ENCODE measurements at places on chromosomes 13 and 19. TPM values are rescaled to one million over a fixed set of nuclear protein-coding genes. Genes with fewer than 3 reads are reported as not detected.

C19orf18 gene
- total RNA-seq = 0.83 TPM

DNA sequence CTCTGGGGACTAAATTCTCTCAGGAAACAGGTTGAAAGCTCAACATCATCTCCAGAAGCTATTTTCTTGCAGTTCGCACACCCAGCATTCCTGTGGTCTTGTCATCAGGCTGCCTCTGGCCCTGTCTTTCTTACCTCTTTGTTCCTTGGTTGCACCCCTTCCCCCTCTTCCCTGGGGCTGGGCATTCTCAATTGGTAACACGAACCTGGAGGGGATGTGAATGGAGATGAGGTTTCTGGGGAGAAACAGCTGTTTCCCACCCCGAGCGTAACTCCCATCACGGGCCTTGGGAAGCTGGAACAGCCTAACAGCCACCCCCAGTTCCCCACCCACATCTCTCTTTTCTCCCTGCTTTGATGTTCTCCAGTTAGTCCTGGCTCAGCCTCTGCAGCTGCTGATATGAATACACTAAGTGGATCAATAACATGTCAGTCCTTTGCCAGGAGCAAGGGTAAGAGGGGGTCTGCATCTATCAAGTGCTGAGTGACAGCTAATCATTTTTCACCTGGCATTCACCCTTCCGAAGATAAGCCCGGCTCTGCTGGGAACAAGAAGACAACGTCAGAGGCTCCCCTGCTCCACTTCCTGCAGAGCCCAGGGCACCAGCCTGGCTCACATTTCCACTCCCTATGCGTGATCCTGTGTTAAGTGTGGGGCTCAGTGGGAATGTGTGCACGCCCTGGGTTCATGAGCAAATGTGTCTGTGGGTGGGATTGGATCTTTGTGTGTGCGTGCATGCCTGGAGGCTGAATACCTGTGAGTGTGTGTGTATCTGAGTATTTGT, 74.0 kb upstream of the KCTD15 start:
- no peak overlapping the region for H3K27ac ChIP-seq
- H3K36me3 ChIP-seq = no peaks in the 10 kb centered on the region
- H3K4me1 ChIP-seq = no peaks in the 10 kb centered on the region
- H3K27me3 ChIP-seq = no peaks in the 10 kb centered on the region
- DNase-seq = no peak

MIA gene
- not detected for total RNA-seq

DNA sequence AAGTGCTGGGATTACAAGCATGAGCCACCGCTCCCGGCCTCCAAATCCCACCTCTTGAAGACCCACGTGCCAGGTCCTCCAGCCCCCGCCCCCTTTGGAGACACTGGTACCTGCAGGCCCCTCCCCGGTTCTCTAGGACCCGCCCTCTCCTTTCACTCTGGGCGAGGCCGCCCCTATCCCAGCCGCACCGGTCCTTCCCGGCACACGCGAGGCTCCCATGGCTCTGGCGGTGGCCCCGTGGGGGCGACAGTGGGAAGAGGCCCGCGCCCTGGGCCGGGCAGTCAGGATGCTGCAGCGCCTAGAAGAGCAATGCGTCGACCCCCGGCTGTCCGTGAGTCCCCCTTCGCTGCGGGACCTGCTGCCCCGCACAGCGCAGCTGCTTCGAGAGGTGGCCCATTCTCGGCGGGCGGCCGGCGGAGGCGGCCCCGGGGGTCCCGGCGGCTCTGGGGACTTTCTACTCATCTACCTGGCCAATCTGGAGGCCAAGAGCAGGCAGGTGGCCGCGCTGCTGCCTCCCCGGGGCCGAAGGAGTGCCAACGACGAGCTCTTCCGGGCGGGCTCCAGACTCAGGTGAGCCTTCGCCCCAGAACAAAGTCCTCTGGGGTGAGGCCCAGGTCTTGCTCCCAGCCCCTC, at the start of gene CBLC:
Gene CBLC, plus strand, starts transcription at position 176 of the 633 bp plus-strand sequence. Its CDS starts 42 bp downstream, at position 218.
- H3K27me3 ChIP-seq = no peaks in the 10 kb centered on the region
- H3K27ac ChIP-seq = no peak within 1 kb of the TSS
- no peak within 1 kb of the TSS for H3K4me3 ChIP-seq
- no peaks in the 10 kb centered on the region for H3K36me3 ChIP-seq

RGS9BP gene
- total RNA-seq = 3.9 TPM

DNA sequence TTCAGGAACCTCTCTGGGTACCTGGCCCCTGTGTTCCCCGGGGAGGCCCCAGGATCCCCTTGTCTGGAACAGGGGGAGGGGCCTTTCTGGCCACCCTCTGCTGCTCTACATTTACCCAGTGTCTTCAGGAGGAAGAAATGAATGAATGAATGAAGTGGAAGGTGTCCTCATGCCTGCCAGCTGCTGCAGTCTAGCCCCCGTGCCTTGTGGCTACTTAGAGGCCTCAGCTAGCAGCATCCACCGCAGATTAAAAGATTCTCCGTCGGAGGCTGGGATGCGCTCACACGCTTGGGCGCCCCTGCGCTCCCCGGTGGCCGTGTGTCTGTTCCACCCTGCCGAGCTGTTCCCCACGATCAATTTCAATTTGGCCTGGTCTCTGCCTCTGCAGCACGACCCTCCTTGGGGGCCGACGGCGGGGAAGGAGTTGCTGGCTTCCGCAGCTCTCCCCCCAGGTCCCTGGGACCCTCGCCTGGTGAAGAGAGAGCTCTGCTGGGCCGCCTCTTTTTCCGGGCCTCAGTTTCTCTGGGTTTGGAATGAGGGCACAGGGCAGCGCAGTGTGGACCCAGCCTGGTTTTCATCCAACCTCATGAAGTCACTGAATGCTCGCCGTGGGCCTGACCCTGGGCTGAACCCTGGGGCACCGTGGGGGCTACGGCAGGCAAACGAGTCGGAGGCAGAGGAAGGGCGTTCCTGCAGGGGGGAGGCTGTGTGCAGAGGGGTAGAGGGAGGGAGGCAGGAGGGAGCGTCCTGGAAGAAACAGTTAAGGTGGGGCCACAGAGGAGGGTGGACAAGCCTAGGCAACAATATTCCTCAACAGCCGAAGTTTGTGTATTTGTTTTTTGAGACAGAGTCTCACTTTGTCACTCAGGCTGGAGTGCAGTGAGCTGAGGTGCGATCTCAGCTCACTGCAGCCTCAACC, 28.3 kb downstream of the EFNA2 start:
- no peaks in the 10 kb centered on the region for H3K36me3 ChIP-seq
- H3K27ac ChIP-seq = no peak overlapping the region
- no peak for DNase-seq
- H3K27me3 ChIP-seq = no peaks in the 10 kb centered on the region
- H3K4me3 ChIP-seq = no peak overlapping the region

DNA sequence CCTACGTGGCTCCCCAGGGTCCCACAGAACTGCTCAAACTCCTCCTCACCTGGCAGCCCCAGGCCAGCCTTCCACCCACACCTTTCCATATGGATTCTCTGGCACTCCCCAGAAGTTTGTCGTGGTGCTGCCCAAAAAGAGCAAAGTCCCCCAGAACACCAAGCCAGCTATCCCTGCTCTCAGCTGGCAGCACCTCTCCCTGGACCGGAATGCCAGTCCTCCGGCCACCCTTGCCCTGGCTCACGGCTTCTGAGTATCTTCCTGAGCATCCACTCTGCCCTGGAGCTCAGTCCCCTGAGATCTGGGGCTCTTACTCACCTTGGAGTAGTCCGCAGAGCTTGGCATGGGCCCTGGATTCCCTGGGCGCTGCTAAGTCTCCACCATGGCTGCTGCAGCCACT, 166.5 kb upstream of the ZNF507 start:
- H3K36me3 ChIP-seq = no peaks in the 10 kb centered on the region
- peaks cover 2% of the 10 kb centered on the region for H3K27me3 ChIP-seq
- no peak overlapping the region for H3K27ac ChIP-seq
- DNase-seq = no peak
- no peak overlapping the region for H3K4me3 ChIP-seq

GRCh38 chr13:66778461-66778860, 451.7 kb downstream of the PCDH9 start:
- H3K36me3 ChIP-seq = no peaks in the 10 kb centered on the region
- DNase-seq = no peak
- no peaks in the 10 kb centered on the region for H3K27me3 ChIP-seq
- no peaks in the 10 kb centered on the region for H3K4me1 ChIP-seq
- H3K27ac ChIP-seq = no peak overlapping the region
- H3K4me3 ChIP-seq = no peak overlapping the region

DNA sequence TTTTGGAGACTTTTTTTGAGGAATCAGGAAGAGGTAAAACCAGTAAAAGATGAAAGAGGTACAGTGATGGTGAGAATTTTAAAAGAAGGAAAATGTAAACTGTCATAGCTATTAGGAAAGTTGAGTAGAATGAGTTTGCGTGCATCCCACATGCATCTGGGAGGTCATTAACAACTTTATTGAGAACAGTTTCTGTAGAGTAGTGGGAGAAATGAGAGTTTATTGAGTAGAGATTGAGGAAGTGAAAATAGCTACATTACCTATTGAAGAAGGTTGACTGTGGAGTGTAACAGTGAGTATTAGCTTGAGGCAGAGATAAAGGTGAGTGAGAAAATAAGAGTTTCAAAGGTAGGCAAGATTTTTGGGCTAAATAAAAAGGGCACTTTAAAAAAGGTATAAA, 38.7 kb downstream of the BRCA2 start:
- no peaks in the 10 kb centered on the region for H3K36me3 ChIP-seq
- H3K27me3 ChIP-seq = no peaks in the 10 kb centered on the region
- DNase-seq = no peak

MEIOSIN gene
- total RNA-seq = not detected

DNA sequence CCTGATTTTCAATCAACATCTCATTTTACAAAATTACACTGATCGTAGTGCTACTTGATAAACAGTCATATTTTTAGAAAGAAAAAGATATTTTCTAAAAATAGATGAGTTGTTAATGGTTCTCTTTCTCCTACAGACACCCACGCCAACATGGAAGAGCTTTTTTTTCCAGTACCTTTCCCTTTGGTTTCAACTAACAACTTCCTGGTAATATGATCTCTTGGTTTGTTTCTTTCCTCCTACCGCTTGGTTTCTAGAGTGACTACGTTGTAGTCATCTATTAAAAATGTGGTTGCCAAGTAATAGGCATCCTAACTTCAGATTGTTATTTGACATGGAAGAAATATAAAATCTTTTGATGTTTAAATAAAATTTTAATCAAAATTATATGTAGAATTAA, 189.0 kb downstream of the LACC1 start:
- no peak overlapping the region for H3K27ac ChIP-seq
- H3K36me3 ChIP-seq = no peaks in the 10 kb centered on the region
- DNase-seq = no peak
- no peaks in the 10 kb centered on the region for H3K27me3 ChIP-seq

GDF15 gene
- total RNA-seq = 3.4 TPM

- DNase-seq = no peak
- no peaks in the 10 kb centered on the region for H3K27me3 ChIP-seq
- peak overlapping the region; percentile 85 for H3K27ac ChIP-seq
- H3K4me1 ChIP-seq = peaks cover 34% of the 10 kb centered on the region
- H3K36me3 ChIP-seq = no peaks in the 10 kb centered on the region
Measured at GRCh38 chr13:77328819-77329132, 1.9 kb upstream of the MYCBP2 start.
